CD4-positive, alpha-beta T cell treated with Interleukin-12 subunit alpha and Interleukin-12 subunit beta, for 1 hour (primary cell): ENCODE measurements at places on chromosomes 13 and 19.

- no peak for DNase-seq
Measured at GRCh38 chr13:72851678-72852014, 69.7 kb downstream of the PIBF1 start.

GRCh38 chr13:26420282-26420960, 137.1 kb upstream of the WASF3 start:
- DNase-seq: no peak

DNA sequence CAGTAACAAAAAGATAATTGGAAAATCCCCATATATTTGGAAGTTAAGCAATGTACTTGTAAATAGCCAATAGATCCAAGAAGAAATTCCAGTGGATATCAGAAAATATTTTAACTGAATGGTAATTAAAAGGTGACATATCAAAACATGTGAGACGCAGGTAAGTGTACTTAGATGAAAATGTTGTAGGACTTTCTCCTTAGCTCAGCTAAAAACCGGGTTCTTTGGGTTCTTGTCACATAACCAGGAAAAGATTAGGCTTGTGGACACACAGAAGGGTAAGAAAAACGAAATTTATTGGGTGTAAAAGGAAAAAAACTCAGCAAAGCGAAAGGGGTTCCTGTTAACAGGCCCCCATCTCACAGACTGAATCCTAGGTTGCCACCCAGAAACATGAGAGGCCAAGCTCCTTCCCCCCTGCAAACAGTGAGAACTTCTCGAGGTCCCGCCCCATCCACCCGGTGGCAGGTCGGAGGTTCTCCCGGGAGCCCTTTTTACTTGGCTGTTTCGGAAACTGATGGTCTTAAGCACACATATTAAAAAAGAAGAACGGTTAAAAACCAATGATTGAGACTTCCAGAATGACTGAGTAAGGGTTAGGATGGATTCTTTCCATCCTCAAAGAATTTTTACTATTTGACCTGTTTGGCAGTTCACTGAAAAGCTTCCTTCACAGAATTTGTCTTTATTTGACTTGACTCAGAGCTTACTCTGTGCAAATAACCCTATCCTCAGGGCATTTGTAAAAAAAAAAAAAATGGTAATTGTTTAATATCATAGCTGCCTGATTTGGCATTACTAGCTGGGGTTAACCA, 3.1 kb upstream of the CCDC70 start:
- no peak for DNase-seq

DNA sequence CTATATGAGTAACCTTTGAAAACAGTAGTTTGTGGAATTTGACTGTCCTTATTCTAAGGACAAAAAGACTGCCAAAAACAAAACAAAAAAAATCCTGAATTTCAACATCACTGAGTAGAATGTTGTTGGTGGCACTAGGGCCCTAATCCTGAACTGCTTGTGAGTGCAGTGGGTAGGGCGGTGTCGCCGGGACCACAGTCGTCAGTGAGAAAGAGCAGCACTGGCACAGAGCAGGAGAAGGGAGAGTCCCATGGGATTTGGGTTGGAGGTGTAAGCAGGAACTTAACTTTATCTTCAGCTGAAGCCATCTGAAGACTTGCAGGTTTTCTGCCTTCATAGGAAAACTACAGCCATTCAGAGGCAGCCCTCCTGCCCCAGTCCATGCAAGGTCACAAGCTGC, 5.6 kb downstream of the PCID2 start:
- DNase-seq: no peak
